ENCODE measurements at places on chromosomes 4 and X.

DNA sequence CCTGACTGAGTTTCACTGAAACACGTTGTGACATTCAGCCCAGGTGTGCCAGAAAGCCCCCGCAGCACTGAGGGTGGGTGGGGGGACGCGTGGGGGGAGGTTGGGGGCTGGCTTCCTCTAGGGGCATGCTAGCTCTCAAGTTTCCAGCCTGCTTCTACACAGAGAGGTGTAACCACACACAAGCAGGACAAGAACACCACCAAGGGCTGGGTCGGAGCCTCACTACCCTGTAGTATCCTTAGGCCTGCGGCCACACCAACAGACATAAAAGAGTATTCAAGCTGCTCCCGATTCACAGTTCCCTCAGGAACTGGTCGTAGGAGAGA, 1.8 kb downstream of the USP46 start:
- DNase-seq: no peak

GRCh38 chr4:53702334-53703266, 111.3 kb upstream of the LNX1 start:
- DNase-seq: peak; percentile 14

GRCh38 chr4:186104114-186104889, at the start of gene FAM149A:
Gene FAM149A, plus strand, starts transcription at chr4:186104704.
- DNase-seq: peak; percentile 4

- DNase-seq: no peak
Observed at GRCh38 chr4:81675791-81676393, 204.2 kb upstream of the RASGEF1B start.

DNA sequence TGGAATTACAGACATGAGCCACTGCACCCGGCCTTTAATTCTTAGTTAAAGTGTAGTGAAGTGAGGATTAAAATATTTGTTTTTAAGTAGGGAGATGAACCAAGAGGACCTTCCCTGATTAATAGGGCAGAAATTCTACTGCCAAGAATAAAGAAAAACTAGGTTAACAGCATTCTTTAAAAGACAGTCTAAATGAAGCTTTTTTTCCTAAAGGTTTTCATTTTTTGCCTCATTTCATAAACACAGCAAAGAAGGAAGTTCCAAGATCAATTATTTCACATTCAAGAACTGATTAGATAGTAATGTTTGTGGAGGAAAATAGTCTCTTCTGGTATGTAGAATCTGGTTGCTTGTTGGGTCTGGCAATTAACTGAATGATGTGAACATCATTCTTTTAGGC, 112.1 kb upstream of the ARSJ start:
- no peak for DNase-seq

DNA sequence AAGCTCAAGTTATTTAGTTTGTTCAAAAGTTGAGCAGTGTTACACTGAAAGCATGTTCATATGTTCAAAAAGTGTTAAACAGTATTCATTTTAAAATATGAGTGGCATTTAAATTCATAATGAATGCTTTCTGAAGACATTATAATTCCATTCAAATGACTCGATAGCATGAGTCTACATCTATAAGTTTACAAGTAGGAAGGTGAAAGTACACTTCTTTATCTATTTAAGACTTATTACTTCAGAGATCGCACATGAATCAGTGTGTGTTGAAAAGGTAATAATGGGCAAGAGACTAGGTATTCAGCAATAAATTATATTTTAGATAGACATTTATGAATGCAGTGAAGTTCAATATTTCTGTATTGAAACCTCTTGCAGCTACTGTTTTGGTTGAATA, 456.1 kb downstream of the GRXCR1 start:
- DNase-seq: no peak

GRCh38 chr4:171891038-171891437, 77.8 kb downstream of the GALNTL6 start:
- DNase-seq: no peak

DNA sequence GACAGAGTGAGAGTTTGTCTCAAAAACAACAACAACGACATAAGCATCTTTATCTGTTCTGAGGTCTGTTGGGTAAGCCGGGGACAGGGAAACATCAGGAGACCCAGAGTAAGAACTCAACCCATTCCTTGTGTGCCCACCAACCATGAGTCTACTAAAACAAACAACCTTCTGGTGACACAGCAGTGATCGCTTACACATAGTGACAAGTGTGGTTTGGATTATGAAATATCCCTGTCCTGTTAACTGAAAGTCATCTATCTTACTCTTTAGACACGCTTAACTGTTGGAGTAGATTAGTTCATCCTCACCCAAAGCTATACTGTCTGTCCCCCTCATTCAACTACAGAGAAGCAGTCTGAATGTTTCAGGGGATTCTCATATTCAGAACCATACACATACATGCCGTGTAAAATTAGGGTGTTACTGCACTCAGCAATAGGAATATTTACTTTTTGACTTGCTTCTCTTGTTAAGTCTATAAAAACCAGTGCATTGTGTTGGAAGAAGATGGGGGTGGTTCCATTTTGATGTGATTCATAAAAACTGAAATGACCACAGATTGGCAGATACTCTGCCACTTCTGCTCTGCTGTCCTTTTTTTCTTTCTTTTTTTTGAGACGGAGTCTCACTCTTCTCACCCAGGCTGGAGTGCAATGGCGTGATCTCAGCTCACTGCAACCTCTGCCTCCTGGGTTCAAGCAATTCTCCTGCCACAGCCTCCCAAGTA, 27.4 kb downstream of the PHKA2 start:
- DNase-seq: no peak

GRCh38 chrX:72020788-72021187, 110.1 kb downstream of the NHSL2 start:
- DNase-seq: no peak

GRCh38 chr4:123116412-123116811, 194.0 kb upstream of the NUDT6 start:
- DNase-seq: no peak

DNA sequence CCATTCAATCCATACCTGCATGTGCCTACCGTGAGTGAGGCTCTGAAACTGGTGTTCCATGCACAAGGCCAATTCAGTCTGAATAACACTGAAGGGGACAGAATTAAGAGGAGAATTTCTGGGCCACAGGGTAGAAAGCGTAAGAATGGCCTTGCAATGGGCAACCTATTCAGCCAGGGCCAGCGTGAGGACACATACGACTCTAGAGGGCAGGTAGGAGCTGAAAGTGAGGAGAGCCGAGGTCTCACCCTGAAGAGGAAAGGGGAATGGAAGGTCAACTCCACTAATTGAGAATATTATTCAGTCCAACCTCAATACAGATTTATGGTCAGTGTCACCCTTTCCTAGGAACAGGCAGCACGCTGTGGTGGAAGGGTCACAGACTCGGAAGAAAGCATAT, 202.2 kb downstream of the TRIML1 start:
- DNase-seq: no peak

GRCh38 chr4:150219841-150220240, 141.6 kb downstream of the DCLK2 start:
- no peak for DNase-seq

DNA sequence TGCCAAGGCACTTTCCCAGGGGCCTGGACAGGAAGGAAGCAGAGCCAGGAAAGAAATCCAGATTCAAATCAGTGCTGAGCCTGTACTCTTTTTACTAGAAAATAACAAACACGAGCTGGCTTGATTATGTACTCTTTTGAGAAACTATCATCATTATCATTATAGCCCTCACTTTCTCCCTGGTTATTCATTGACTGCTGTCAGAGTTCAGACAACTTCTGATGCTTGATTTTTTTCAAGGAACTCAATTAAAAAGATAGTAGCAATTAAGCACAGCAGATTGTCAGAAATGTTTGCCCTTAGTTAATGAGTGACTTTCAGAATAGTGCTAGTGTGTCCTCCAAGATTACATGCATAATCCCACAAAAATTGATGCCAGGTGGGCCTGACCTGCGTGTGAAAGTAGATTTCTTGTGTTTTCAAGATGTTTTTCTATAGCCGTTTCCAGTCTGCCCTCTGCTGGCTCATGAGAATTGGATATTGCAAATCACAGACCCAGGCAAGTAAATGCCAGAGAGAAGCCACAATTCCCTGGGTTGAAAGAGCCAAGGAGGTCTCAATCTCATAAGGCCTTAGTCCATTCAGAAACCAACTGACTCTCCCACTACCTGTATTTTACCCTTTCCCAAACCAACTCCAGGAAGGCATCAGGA, 14.3 kb upstream of the PNPLA4 start:
- peak; percentile 26 for DNase-seq

GRCh38 chrX:37796805-37797204, 16.9 kb downstream of the CYBB start:
- no peak for DNase-seq

DNA sequence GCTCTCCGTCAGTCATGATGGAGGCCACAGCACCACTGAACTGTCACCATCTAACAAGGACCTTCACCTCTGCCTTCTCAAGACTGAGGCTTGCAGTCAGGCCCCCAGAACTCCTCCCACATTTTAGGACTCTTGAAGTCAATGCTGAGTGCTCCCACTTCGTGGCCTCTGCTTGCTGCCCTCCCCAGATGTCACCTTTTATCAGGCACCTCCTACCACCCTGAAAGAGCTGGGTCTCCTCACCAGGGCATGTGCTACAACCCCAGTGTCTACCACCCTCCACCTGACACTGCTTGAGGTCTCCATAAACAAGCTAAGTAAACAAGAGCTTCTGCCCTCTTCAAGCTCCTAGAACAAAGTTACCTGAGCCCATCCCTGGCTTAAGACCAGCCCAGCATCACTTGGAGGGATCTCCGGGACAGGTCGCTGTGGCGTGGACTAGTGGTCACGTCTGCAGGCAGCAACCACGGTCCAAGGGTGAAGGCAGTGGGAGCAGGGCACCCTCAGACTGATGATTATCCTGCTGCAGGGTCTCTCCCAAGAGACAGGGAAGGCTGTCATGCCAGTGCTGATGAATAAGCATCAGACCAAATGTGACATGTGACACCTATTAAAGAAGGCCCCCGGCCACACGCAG, 7.7 kb upstream of the FAM53A start:
- DNase-seq: no peak

GRCh38 chrX:150238632-150239382, 124.3 kb upstream of the MAMLD1 start:
- DNase-seq: no peak

DNA sequence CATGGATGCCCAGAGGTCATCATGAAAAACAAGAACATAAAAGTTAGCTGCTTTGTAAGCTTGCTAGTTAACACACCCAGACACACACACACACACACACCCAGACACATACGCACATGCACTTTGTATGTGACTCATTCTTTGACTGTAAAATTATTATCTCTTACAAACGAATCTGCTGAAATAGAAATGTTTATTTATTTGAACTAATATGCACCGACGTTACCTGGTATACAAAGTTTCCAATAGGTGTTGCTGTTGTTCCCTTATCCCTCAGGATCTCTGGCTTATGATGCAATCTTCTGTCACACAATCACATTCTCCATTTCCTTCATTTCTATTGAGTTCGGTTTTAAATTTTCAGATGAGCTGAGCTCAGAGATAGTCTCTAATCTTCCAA, 209.3 kb downstream of the PTTG2 start:
- DNase-seq: no peak

- DNase-seq: no peak
Observed at GRCh38 chr4:52265781-52266525, 214.8 kb downstream of the SPATA18 start.

DNA sequence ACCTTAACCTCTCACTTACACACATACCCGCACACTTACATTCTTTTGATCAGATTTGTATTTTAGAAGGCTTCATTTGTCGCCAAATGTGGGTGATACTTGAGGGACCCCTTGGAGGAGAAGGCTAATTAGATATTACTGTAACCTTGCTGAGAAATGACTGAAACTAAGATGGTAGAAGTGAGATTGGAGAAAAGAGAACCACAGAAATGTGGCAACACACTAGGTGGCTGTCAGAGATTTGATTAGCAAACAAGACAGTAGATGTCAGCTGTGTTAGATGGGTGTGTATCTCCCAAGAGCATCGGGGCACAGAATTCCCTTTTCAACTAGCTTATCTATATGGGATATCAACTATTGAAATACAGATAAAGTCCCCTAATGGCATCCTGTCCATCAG, 149.3 kb upstream of the FABP2 start:
- DNase-seq: no peak

DNA sequence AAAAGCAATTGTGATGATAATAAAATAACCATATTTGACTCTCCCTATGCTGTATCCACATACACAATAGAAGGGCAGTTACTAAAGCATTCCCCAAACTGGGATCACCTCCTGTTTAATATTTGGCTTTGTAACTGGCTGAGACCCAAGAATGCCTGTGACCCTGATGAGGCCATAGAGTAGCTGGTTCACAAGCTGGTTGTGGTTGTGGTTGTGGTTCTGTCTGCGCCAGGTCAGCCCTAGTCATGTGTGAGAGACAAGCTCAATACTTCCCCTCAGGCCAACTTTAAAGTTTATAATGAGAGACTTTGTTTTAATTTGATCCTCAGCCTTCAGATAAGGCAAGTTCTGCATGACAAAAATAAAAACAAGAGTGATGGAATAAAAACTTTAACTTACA, 209.9 kb downstream of the PARM1 start:
- no peak for DNase-seq

DNA sequence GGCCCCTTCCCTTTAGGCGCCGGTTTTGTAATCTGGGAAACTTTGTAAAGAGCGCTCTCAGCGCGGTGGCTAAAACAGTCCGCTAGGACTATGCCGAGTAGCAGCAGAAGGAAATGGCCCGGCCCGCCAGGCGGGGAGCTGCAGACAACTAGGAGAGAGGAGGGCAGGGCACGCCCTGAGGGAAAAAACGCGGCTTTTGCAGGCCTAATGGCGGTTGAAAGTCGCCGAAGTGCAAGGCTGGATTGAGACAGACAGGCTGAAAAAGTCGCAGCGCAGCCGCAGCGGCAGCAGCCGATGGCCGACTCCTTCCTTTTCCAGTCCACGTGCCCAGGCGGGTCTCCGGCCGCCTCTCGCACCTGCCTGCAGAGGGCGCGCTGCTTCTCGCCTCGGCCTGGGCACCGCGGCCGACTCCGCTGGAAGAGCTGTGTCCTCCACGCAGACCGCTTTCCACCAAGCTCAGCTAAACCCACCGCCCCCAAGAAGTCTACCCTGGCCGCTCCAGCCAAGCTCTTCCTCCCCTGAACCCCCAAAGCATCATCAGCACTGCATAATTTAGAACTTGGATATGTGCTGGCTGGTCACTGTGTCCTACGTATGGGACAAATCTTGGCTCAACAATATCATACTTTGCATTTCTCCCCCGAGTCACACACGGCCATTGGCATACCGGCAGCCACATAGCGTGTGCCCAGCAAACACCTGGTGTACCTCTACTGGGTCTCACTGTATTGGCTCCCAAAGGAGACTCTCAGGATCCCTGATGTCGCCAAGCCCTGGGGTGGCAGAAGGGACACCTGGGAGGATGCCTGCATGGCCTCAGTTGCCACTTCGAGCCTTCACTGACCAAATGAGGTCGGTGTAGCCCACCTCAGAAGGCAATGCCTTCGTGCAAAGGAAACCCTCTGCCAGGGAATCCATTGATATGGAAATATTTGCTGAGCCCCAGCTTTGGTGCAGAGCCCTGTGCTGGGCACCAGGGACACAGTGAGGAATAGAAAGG, 14.5 kb downstream of the SLC25A5 start:
- DNase-seq: peak; percentile 45

- no peak for DNase-seq
Observed at GRCh38 chr4:112510291-112511092, 5.5 kb downstream of the NEUROG2 start.

GRCh38 chr4:74932832-74933561, at the start of gene PARM1:
Gene PARM1, plus strand, starts transcription at chr4:74933116. Its CDS starts 212 bp downstream, at chr4:74933328.
- DNase-seq: peak; percentile 90
